ENCODE measurements at places on chromosomes 6 and 20.
A peak's percentile ranks its signal among the peaks of the same experiment; 100 is the strongest.

DNA sequence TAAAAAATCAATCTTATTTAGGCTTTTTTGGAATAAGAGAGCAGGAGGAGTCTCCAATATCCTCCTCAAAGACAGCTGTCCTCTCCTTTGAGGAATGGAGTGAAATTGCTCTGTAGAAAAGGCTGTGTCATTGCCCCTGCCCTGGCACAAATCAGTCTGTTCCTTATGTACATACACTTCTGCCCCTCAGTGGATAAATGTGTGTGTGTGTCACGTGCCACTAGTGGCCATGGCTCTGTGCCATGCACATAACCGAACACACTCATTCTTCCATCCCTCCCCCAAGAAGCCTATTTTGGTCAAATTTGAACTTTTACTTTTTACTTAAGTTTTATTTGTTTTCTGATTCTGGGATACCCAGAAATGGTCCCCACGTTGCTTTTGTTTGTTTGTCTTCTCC is 49.2 kb downstream of the ANKS1A start:
- no peak for DNase-seq

- no peak for DNase-seq
Observed at GRCh38 chr20:37372441-37372840, 26.5 kb downstream of the SRC start.

GRCh38 chr6:70797625-70798024 is 129.9 kb downstream of the SMAP1 start:
- no peak for DNase-seq

GRCh38 chr6:138028893-138029292 is 78.3 kb downstream of the PERP start:
- DNase-seq: no peak

GRCh38 chr6:134176264-134176975 is 124.0 kb upstream of the SLC2A12 start:
- DNase-seq: no peak

DNA sequence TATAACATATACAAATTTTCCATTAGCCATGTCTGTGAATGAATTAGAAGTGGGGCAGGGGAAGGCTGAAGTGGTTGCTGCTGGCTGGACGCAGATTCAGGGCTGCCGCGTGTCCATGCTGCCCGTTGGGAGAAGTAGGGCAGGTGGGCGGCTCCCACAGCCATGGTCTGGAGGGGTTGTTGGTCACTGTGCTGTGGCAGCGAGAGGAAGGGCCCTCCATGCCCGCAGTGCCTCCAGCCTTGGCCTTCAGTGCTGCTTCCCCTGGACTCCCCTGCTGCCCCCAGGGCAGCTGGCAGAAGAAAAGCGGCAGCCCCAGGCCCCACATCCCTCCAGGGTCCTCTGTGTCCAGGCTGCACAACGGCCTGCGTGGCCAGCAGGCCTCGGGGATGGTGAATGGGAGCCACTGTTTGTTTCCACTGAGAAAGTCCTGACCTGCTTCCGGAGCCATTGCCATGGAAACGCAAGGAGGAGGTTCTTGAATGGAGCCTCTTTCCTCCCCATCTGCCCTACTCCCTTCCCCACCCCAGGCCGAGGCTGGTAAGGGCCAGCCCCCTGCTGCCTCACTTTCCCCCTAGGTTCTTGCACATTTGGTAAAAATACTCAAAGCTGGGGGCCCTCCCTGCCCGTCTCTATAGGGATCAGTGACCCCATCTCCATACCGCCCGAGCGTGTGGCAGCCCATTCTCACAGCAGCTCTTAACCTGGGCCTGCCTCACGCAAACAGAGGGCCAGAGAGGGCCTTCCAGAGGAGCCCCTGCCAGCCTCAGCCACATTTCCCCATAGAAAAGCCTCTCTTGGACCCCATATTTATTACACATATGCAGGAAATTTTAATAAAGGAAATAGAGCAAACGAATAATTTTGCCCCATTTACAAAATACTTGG is 113.3 kb downstream of the SASH1 start:
- DNase-seq: no peak

- no peak for DNase-seq
Observed at GRCh38 chr6:56953597-56954402, 1.1 kb upstream of the BEND6 start.

DNA sequence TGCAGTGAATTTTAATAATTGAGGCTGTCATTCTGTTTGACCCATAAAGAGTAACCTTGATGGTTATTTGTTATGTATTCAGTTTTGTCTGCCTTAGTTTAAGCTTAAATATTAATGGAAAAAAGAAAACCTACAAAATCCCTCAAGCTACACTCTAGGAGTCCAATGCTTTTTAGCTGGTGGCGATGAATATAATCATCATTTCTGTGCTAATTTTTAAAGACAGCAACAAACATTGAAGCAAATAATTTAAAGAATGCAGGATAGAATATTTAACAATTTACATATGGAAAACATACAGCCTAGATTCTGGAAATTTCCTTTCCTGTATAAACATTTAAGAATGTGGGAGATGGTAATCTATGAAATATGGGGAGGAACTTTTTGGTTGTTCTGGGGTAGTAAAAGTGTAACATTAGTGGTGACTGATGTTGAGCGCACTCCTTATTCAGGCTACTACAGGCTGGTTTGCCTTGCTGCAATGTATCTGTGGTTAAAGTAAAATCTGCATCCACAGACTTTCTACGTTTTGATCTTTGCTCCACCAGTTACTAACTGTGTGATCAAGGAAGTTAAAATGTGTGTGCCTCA is 287.9 kb upstream of the DEFB112 start:
- DNase-seq: no peak

DNA sequence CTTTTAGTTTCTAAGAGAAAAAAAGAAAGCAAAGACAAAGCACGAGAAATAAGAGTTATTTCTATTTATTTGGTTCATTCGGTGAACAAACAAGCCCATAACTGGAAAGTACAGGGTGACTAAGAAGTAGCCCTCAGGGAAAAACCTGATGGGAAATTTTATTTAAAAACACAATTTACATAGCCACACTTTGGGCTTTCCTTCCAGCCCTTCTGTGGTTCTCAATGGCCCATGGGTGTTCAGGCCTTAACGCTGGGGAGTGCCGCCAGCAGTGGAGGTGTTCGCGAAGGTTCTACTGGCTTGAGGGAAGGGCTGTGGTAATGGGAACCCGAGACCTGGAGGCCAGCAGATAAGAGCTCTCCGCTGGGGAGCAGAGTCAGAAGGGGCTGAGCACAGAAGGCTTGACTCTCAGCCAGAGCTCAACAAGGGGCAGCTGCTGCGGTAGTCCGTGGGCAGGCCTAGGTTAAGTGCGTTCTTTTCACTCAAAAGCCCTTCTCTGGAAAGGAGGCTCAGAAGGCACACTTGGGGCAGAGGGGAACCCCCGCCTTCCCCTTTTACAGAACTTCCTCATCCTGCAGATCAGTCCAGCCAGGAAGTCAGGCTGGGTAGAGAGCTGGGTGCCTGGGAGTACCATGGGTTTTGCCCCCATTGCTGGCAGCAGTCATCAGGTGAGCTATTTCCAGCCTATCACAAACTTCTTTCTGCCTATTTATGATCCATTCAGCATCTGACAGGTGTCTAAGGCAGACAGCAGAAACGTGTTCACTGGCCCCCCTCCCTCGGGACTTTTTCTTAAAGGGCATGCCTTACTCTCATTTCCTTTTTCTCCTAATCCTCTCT is 8.8 kb upstream of the CD83 start:
- DNase-seq: no peak

DNA sequence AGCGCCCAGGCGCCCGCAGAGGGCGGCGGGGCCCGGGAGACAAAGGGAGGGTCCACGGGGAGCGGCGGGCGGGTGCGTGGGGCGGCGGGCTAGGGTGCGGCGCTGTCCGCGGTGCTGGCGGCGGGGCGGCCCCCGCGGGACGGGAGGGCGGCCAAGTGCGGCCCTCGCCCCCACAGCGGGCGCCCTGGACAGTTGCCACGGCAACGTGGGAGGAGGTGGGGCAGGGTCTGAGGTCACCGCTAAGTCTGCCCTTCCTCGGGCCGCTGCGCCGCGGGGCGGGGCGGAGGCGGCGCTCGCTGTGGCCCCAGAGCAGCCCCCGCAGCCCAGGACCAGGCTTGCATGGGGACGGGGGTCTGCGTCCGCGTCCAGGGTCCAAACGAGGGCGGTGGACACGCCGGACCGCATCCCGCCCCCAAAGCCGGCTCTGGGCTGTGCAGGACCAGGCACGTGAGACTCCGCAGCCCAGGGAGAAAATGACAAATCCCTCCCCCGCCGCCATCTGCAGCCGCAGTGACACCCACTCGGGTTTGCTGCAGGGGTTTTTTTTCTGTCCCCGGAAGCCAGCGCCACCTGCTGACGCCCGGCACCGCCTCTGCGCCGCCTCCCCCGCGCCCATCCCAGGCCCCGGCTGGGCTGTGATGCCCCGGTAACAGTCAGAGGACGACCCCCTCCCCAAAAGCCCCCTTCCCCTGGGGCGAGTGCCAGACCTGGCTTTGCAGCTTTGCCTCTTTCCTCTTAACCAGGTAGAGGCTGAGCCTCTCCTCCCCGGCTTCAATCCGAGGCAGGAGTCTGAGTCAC is 36.8 kb downstream of the YTHDF1 start:
- DNase-seq: peak; percentile 54

GRCh38 chr20:51864967-51865366 is 62.6 kb upstream of the SALL4 start:
- DNase-seq: no peak

- no peak for DNase-seq
Observed at GRCh38 chr6:3323696-3324261, 65.0 kb downstream of the PSMG4 start.

DNA sequence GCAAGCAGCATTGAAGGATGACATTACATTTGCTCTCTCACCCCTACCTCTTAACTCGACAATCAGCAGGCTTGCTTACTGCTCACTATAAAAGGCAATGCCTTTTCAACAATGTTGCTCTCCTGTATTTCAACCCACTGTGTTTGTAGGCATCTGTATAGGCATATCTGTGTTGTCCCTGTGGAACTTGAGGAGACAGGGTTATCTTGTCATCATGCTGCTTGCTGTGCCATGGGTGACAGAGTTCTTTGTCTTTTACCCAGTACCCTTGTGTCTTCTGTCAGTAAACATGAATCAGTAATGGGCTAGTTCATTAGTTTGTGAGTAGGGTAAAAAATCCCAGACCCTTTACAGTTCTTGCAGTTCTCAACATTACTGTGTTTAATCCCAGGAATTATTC is 25.2 kb downstream of the PHF3 start:
- DNase-seq: no peak

DNA sequence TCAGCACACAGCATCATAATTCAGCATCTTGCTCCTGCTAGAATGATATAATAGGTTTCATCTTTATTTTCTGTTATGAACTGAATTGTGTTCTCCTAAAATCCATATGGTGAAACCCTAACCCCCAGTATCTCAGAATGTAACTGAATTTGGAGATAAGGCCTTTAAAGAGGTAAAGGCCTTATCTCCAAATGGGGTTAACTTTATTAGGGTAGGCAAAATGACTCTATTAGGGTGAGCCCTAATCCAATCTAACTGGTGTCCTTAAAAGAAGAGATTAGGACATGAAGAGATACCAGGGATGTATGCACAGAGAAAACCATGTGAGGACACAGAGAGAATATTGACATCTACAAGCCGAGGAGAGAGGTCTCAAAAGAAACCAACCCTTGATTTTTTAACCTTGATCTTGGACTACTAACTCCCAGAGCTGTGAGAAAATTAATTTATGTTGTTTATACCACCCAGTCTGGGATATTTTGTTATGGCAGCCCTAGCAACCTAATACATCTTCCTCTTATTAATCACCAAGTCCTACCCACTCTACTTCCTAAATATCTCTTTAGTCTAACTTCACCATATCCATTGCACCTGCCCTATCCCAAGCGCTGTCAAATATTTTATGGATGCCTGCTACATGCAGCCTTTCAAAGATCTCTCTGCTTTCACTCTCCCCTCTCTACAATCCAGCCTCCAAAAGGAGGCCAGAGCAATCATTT is 8.5 kb upstream of the MRS2 start:
- DNase-seq: no peak

DNA sequence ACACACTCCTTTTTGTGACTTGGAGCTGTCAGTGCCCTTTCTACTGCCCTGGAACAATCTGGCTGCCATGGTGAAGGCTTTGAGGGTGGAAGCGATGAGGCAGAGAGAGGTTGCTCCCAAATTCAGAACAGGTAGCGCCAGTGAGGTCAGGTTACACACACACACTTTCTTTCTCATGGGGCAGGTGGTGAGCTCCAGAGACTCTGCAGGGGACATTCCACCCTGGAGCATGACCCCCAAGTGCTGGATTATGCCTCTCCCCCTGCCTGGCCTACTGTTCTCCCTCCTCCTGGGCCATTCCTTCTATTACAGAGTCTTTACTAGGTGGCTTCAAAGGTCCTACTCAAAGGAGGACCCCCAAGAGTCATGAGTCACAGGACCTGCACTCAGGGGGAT is 98.0 kb downstream of the EYA2 start:
- DNase-seq: no peak

GRCh38 chr20:32278199-32278643 is 770 bp downstream of the KIF3B start:
- no peak for DNase-seq

DNA sequence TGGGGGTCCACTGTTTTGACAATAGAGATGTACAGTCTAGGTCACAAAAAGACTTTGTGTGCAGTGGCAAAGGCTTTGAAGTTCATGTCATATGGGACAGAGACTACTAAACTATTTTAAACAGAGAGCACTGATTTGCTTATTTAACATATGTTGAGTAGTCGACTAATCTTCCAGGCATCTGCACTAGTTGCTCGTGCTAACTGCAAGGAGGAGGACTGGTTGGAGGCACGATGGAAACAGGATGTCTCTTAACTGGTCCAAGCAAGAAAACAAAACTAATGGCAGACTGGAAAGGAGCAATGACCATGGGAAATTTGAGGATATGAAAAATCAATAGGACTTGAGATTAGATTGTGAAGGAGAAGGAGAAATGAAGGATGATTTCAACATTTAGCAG is 28.5 kb upstream of the ERVFRD-1 start:
- no peak for DNase-seq

- DNase-seq: no peak
Observed at GRCh38 chr6:4030669-4031068, 48.3 kb downstream of the FAM217A start.

GRCh38 chr20:25669826-25670422 is 26.7 kb downstream of the ZNF337 start:
- DNase-seq: no peak

DNA sequence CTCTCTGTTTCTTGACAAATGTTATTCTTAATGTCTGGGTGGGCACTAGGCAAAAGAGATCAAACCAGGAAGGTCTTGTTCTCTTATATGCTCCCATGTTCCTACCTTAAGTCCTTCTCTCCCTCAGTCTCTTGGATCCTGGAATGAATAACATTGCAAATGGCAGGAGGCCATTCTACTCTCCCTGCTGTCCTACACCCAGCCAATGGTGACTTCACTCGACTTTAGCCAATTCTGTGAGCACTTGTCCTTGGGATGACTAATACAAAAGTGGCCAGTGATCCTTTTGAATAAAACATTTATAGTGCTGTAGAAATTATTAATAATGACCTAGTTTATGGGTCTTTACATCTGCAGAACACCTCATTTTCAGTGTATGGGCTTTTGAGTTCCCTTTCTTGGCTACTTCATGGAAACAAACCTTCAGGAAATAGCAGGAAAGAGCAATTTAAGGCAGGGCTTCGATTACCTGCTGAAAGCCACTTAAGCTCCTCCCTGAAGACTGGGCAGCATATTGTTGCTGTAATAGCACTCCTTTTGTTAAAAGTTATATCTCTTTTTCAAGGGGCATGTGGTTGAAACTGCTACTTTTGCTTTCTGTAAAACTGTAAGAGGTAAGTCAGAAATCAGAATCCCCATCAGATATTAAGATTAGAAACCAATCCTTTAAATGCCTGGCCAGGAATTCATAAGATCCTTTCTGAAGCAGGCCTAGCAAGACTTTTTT is 10.5 kb downstream of the OTOR start:
- DNase-seq: no peak

Data from stimulated activated CD8-positive, alpha-beta memory T cell treated with anti-CD3 and anti-CD28 coated beads, Interleukin-7, amount 100 ng/mL, for 1 hour (primary cell).